Glutamatergic neuron (in vitro differentiated cells): ENCODE measurements at places on chromosomes 11 and 22. TPM values are rescaled to one million over a fixed set of nuclear protein-coding genes. Genes with fewer than 3 reads are reported as not detected.

The ABCG4 gene
- total RNA-seq = 2.4 TPM

The NXPE4 gene
- not detected for total RNA-seq

The TM7SF2 gene
- total RNA-seq = 241 TPM

The TPBGL gene
- total RNA-seq = 2.3 TPM

The EMID1 gene
- 0.76 TPM for total RNA-seq

DNA sequence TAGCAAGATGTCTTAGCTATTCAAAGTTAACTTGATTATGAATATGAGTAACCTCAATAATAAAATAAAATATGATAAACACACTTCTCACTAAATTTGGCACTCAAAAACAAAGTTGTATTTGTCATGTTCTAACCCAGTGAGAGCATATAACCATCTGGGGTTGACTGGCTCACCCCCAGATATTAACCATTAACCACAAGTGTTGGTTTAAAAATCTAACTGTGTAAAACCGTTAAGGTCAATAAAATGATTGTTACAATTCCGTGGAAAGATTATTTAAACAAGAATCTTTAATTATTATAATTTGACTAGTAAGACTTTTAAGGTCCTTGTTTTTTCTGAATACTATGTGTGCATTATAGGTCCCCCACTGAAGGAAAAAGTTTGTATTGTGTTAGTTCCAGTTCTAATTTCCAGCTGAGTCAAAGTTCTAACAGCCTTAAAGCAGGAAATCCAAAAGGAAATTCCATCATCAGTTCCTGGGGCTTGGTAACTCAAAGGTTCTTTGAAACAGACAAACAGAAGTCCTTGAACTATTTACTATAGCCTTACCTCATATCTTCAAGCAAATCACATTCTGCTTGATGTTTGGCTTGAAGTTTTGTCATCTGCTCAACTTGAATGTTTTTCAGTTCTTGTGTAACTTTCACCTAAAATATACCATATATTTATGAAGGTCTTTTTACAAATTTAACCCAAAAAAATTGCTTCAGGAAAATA is 2.5 kb downstream of the FCHSD2 start:
- H3K4me3 ChIP-seq = peak overlapping the region; percentile 97
- peaks cover 8% of the 10 kb centered on the region for H3K4me1 ChIP-seq
- no peak overlapping the region for H3K27ac ChIP-seq
- DNase-seq = no peak
- peaks cover 3% of the 10 kb centered on the region for H3K27me3 ChIP-seq
- no peaks in the 10 kb centered on the region for H3K36me3 ChIP-seq

DNA sequence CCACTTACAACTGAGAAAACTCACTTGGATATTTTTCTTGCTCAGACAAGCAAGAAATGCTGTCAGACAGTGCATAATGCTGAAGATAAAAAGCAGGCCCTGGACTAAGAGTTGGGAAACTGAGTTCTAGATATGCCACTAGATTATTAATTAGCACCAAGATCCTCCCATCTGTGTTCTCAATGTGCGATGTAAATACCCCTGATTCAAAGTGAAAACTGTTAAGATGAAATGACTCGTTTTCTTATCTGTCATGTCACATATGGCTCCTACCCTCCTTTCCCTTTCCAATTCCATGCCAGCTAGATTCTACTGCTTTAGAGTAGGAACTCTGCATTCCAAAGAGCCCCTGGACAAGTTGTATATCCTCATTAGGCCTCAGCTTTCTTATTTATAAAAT is 88.9 kb upstream of the CLNS1A start:
- H3K27me3 ChIP-seq = peaks cover 5% of the 10 kb centered on the region
- DNase-seq = no peak
- peaks cover 11% of the 10 kb centered on the region for H3K36me3 ChIP-seq
- H3K4me3 ChIP-seq = no peak overlapping the region

GRCh38 chr22:32808038-32808445 is 6.5 kb downstream of the TIMP3 start:
- peaks cover 17% of the 10 kb centered on the region for H3K4me1 ChIP-seq
- H3K27me3 ChIP-seq = peaks cover 2% of the 10 kb centered on the region
- H3K27ac ChIP-seq = no peak overlapping the region
- no peak overlapping the region for H3K4me3 ChIP-seq
- no peak for DNase-seq

DNA sequence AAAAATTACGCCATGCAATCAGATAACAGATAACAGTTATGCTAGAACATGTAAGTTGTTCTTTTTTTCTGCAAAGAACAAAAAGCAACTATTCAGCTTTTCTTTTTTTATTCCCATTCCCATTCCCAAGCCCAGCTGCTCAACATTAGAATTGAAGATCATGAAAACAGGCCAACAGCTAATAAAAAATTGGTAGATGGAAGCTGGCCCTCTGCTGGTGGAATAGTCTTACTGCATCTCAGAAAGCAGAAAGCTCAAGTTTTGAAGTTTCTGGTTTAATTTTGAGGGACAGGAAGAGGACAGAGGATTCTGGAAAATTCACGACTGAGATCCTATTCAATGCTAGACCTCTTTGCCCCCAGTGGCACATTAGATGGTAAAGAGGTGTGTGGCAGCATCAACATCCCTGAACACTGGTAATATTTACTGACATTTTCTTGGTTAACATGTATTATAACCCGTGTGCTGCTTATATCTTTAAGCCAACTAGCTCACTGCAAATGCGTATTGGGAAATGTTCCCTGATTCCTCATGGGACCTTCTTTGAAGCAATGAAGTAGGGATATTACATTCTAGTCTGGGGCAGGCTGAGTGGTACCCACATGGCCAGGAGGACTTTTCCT is 591.2 kb downstream of the OPCML start:
- no peak overlapping the region for H3K4me3 ChIP-seq
- H3K36me3 ChIP-seq = no peaks in the 10 kb centered on the region
- no peak overlapping the region for H3K27ac ChIP-seq
- peaks cover 18% of the 10 kb centered on the region for H3K4me1 ChIP-seq
- DNase-seq = no peak

- peak overlapping the region; percentile 89 for H3K27ac ChIP-seq
- H3K36me3 ChIP-seq = no peaks in the 10 kb centered on the region
- no peak for DNase-seq
- peak overlapping the region; percentile 90 for H3K4me3 ChIP-seq
These were observed 3.4 kb downstream of the FJX1 start for GRCh38 chr11:35621620-35622019.

- H3K27ac ChIP-seq = no peak overlapping the region
- no peak overlapping the region for H3K4me3 ChIP-seq
- H3K27me3 ChIP-seq = no peaks in the 10 kb centered on the region
These were observed 15.5 kb downstream of the ARVCF start for GRCh38 chr22:20001082-20001638.

- H3K27me3 ChIP-seq = peaks cover 5% of the 10 kb centered on the region
- H3K4me3 ChIP-seq = no peak overlapping the region
- peaks cover 1% of the 10 kb centered on the region for H3K4me1 ChIP-seq
- H3K36me3 ChIP-seq = no peaks in the 10 kb centered on the region
- DNase-seq = no peak
These were observed 51.5 kb upstream of the PHF21B start for GRCh38 chr22:45061332-45061731.

DNA sequence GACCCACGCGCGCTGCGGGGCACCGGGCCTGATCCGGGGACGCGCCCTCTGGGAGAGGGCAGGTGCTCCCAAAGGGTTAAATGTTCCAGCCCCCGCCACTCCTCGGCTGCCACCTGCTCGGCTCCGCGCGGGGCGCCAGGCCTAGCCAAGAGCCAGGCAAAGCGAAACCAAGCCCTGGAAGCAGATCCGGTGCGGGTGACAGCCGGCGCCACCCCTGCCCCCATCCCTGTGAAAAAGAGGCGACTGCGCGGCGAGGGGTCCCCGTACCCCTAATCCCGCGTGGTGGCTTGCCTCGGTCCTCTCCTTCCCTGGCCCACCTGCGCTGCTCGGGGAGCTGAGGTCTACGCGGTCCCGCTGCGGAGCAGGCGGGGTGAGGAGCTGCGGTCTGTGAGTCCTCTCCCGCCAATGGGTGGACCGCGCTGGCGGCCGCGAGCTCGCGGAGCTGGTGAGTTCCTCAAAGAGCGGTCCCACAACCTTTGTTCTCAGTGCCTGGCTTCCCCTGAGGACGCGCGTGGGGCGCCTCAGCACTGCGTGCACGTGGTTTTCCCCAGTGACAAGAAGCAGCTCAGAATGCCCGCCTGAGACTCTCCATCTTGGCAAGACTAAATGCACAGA is at the start of gene ME3:
ME3 (minus strand) TSS at position 610 of the 615 bp plus-strand sequence.
- H3K27me3 ChIP-seq = peaks cover 2% of the 10 kb centered on the region
- H3K27ac ChIP-seq = peak within 1 kb of the TSS; percentile 20
- H3K4me1 ChIP-seq = peaks cover 4% of the 10 kb centered on the region
- DNase-seq = peak; percentile 56
- H3K36me3 ChIP-seq = no peaks in the 10 kb centered on the region
